ENCODE measurements at places on chromosomes 1 and 21.

GRCh38 chr1:43839056-43839455 lies 94.5 kb upstream of the ARTN start:
- no peak for DNase-seq

GRCh38 chr1:113749402-113749801 lies 9.9 kb downstream of the PHTF1 start:
- no peak for DNase-seq

DNA sequence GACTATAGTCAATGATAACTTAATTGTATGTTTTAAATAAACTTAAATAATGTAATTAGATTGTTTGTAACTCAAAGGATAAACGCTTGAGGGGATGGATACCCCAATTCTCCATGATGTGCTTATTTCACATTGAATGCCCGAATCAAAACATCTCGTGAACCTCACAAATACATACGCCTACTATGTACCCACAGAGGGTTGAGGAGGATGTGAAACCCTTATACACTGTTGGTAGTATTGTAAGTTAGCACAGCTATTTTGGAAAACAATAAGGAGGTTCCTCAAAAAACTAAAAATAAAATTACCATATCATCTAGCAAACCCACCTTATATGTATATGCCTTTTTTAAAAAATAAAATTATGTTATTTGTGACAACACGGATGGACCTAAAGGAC lies 198.6 kb downstream of the MRPL39 start:
- DNase-seq, result no peak

DNA sequence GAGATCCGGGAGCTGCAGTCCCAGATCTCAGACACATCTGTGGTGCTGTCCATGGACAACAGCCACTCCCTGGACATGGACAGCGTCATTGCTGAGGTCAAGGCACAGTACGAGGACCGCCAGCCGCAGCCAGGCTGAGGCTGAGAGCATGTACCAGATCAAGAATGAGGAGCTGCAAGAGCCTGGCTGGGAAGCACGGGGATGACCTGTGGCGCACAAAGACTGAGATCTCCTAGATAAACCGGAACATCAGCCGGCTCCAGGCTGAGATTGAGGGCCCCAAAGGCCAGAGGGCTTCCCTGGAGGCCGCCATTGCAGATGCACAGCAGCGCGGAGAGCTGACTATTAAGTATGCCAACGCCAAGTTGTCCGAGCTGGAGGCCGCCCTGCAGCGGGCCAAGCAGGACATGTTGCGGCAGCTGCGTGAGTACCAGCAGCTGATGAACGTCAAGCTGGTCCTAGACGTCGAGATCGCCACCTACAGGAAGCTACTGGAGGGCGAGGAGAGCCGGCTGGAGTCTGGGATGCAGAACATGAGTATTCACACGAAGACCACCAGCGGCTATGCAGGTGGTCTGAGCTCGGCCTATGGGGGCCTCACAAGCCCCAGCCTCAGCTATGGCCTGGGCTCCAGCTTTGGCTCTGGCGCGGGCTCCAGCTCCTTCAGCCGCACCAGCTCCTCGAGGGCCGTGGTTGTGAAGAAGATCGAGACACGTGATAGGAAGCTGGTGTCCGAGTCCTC lies 25.5 kb downstream of the ETV3L start:
- no peak for DNase-seq

DNA sequence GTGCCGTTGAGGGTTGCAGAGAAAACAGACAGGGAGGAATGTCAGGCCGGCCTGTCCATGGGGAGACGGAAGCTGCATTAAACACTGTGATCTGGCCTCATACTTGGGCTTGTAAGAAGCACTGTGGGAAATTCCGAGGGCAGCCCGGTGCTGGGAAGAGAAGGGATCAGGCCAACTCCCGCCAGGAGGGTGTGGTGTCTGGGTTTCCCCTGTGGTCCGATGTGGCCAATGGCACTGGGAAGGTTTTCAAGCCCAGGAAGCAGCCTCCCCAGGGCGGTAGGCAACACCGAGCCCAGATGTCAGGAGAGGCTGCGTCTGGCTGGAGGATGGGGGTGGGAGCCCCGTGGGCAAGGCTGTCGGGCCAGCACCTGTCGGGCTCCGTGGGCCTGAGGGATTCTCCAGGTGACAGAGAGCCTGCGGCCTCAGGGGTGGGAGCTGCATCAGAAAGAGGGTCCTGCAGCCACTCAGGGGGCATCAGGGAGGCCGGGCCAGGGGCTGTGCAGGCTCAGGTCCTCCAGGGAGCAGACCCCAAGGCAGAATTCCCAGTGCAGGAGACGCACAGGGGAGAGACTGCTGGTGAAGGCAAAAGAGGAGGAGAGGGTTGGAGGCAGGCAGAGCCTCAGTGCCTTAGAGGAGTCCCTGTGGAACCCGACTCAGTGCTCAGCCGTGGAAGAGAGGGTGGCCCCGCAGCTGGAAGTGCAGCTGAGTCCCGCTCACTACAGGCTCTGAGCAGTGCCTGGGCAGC lies 8.4 kb downstream of the UBASH3A start:
- no peak for DNase-seq

- no peak for DNase-seq
These were observed 22.5 kb upstream of the CNTN2 start for GRCh38 chr1:205020466-205020865.

DNA sequence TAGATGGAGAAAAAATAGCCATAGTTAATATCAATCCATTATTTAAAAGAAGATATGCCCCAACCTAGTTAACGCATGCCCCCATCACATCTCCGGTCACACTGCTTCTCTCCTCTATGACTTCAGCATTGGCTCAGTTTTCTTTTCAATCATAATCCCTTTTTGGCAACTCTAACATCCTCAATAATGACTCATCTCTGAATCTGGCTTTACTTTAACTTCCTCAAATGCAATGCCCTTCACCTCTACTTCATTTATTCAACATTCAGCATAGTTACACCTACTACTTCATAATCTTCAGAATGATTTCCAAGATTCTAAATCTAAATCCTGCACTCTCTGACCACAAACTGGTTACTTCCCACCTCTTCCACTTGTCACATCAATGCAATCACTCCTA lies 417.3 kb downstream of the USH2A start:
- no peak for DNase-seq

DNA sequence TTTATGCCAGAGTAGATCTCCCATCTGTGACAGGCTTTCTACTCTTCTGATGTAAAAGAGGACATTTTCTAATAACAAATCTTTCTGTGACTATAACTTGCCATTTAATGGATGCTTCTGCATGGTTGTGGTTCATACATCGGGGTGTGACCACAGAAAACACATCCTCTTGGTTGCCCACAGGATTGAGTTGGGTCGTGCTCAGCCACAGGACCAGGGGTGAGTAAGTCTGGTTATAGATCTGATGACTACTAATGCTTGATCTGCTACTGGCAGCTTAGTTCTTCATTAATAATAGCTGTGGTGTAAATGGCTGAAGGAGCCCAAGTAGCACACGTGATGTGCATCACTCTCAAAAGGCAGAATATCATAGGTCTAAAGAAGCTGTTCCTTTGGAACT lies 328.2 kb downstream of the RWDD3 start:
- no peak for DNase-seq

DNA sequence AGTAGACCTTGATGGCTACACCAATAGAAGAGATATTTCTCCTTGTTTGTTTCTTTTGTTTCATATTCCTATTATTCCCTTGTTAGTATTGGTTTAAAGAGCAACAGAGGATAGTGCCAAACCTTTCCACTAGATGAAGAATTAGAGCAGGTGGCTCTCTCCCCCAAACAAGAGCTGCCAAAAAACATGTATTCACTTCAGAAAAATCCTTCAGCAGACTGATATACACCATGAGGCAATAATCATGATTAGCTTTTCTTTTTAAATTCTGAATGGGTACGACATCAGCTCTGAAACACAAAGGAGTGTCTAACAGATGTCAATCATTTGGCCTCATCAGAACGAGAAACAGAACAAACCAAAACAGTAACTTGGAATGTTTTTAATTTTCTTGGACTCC lies 67.3 kb upstream of the MAP10 start:
- no peak for DNase-seq

- no peak for DNase-seq
These were observed 154.9 kb downstream of the TGFBR3 start for GRCh38 chr1:91730801-91731732.

GRCh38 chr1:60886090-60886489 lies 196.3 kb upstream of the NFIA start:
- no peak for DNase-seq

DNA sequence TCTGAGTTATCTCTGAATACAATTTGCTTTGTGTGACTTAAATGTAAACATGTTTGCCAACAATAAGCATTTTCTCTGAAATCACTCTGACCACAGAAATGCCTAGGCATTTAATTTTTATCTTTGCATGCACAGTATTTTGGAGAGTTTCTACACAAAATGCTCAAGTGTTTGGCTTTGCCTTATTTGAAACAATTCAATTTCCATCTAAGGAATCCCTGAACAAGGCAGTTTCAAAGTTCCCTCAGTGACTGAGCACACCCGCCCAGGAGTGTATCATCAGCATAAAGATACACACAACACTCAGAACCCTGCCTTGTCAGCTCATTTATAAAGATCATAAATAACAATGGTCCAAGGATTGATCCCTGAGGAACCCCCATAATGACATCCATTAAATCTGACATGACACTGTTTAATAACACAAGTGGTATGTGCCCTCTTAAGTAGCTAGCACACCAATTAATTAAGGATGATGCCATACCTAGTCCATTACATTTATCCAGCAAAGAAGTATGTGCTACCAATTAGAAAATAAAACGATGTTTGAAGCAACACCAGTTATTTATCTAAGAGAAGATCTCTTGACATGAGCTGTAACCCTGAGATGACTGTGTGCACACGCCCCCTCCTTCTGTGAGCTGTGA lies 585.8 kb downstream of the ADGRL2 start:
- peak; percentile 45 for DNase-seq

- DNase-seq, result no peak
These were observed 15.9 kb downstream of the HSPA13 start for GRCh38 chr21:14366998-14367397.

DNA sequence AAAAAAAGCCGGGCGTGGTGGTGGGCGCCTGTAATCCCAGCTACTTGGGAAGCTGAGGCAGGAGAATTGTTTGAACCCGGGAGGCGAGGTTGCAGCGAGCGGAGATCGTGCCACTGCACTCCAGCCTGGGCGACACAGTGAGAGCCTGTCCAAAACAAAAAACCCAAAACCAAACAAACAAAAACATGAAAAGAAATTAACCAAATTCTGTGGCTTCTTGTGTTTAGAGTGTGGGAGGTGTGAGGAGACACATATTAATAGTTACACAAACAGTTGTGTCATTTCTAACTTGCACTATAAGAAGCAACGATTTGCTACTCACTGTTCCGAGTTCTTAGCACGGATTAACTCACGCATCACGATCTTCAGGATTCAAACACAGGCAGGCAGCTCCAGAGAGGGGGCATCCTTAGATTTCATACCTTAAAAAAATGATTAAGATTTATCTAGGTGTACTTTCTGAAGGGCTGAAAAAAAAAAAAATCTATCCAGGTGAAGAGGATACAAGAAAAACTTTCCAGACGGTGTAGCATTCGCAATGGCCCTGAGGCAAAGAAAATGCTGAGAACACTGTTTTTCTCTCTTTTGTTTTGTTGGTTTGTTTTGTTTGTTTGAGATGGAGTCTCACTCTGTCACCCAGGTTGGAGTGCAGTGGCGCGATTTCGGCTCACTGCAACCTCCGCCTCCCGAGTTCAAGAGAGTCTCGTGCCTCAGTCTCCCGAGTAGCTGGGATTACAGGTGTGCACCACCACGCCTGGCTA lies 713 bp upstream of the HMGCL start:
- DNase-seq, result no peak

DNA sequence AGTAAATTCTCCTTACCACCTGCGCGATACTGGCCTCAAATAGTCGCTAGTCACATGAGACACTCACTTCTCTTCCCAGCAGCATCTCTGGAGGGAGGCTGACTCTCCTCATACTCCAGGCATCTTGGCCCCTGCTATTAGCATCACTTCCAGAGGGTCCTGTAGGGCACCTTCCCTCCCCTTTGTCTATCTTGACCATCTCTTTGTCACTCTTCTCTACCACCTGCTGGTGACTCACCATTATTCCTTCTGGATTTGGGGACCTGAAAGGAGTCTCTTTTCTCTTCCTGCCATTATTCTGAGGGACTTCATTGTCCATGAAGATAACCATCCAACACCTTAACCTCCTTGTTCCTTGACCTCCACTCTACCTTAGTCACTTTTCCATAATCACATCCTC lies 31.7 kb upstream of the GPR37L1 start:
- DNase-seq, result no peak

- DNase-seq, result no peak
These were observed 146.7 kb upstream of the NFIA start for GRCh38 chr1:60935599-60936110.

DNA sequence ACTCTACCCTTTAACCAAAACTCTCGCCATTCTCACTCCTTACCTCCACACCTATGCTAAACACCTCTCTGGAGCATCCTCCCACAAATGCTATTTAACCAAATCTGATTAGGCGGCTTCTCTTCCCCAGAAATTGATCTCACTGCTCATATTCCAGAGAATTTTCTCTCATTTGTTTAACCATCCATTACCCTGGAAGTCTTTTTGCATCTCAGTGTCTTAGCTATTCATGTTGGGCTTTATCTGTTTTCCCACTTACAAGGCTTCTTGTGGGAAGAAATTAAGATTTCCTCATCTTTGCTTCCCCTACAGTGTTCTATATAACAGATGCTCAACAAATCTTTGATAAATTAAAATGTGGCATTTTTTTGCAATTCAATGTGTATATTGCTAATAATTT lies 45.5 kb downstream of the MYSM1 start:
- no peak for DNase-seq

DNA sequence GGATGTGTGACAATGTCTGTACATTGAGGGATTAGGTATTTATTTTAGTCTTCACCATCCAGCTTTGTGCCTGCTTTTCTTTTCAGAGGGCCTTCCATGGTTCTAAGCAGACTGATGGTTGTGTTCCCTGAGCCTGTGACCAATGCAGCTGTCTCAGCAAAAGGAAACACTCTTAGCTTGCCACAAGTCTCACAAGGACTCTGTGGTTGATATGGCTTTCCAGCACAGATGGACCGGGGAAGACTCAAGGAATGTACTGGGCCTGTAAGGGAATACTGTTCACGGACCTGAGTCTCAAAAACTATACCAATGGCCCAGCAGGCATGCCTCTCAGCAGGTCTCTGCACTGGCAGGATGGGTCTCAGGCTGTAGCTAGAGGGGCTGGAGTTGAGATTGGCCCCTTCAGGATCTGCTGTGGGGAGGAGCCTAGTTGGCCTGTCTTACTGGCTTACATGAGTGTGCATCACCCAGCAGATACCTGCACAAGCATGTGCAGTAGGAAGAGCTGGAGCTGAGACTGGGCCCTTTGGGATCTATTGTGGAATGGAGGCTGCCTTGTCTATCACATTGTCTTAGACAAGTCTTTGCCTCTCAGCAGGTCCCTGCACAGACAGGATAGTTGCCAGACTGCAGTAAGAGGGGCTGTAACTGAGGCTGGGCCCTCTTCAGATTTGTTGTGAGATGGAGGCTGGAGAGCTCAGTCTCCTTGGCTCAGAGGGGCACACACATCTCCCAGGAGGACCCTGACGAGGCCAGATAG lies 52.0 kb upstream of the PDC start:
- DNase-seq, result no peak

DNA sequence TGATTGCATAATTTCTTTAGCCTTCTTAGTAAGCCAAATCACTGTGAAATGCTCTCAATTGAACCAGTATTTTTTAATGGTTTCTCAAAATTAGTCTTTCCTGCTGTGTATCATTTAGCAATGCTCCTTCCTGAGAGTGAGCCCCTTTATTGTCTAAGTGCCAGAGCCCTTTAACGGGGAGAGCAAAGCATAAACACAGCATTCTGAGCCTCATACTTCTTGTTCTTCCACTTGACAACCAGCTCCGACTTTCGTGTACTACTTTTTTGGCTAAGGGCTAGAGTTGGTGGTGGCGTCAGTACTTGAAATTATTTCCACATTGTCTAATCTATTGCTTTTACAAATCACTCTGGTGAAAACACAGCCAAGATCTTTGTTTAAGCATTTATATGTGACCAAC lies 299.0 kb downstream of the TPR start:
- no peak for DNase-seq

Data from NCI-H1105 (cell line).